ENCODE measurements at places on chromosomes 3 and 15.
A peak's percentile ranks its signal among the peaks of the same experiment; 100 is the strongest.

DNA sequence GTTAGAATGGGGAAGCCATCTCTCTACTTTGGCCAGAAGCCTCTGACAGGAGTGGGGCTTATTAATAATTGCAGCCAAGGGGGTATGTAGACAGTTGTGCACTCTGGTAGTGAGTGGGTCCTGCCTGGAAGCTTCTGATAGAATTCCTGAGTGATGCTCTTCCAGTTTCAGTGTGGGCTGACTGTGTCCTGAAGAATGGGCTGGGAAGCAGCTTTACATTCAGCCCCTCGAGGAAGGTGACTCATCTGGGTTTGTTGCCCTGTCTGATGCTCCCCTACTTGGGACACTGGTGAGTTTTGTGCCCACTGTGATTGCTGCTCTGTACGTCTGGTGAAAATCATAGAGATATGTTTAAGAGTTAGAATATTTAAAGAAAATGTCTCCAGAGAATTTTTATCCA is 444.7 kb upstream of the RBMS3 start:
- no peak for DNase-seq

DNA sequence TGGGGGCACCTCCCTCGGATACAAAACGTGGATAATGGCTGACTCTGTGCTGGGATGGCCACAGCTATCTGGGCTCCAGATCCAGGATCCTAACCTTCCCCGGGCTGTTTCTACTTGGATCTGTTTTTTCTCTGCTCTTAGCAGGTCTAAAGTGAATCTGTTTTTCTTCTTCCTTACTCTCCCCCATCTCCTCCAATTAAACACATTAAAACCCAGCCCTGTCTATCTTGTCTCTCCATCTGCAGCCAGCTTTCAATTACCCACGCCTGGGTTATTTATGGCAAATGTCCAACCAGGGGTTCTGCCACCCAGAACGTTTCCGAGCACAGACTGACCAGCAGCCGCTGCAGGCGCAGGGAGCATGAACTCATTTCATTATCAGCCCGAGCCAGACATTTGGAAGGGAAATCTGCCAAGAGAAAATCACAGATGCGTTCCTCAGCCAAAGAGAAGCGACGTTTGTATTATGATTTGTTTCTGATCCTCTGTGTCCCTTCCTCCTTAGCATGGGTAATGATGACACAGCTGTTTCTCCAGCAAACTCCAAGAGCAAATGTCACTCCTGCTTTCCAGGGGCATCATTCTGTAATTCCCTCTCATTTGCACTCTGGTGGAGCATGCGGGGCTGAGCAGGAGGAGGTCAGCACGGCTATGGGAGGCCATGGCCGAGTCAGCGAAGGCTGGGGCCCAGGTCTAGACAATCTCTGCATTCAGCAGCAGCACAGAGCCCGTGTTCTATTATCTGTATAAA is 42.0 kb downstream of the UMPS start:
- peak; percentile 76 for DNase-seq

- DNase-seq: no peak
Observed at GRCh38 chr15:65559941-65560340, 29.7 kb downstream of the HACD3 start.

GRCh38 chr3:72308641-72309040 is 523.7 kb upstream of the PROK2 start:
- no peak for DNase-seq

- peak; percentile 77 for DNase-seq
Observed at GRCh38 chr15:77634266-77634962, 1.7 kb upstream of the LINGO1 start.

DNA sequence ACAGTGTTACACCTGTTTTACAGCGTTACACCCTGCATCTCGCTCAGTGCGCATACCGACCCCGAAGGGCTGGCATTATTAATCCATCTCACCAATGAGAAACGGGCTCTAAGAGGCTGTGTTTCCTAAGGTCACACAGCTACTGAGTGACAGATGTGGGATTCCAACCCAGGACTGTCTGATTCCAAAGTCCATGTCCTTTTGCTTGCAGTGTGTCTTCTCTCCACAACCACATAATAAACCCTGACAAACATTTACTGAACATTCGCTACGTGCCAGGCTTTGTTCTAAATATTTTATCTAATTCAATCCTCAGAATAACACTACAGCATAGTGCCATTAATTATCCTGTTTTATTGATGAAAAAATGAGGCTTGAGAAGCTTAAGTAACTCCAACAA is 79.1 kb downstream of the RAB11A start:
- DNase-seq: no peak

- peak; percentile 76 for DNase-seq
Observed at GRCh38 chr3:142735462-142735861, 11.6 kb downstream of the TRPC1 start.

DNA sequence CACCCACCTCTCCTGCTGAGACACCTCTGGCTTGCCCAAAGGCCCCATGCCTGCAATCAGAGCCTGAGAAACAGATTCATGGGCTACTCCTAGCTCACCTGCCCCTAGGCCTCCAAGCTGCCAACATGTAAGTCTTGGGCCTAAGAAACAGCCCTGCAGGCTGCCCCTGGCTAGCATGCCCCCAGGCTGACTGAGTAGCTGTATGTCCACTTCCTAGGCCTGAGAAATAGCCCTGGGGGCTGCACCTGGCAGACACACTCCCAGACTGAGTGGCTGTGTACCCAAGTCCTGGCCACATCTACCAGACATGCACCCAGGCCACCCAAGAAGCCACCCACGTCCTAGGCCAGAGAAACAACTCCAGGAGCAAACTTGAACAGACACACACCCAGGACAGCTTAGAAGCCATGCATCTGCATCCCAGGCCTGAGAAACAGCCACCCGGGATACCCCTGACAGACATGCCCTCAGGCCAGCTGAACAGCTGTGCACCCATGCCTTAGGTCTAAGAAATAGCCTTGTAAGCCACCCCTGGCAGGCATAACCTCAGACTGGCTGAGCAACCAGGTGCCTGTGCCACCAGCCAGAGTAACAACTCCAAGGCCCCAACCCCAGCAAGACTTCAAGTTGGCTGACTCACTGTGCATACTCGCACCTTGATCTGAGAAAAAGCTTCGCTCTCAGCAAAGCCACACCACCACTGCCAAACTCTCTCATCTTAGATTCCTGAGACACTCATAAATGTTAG is 12.0 kb upstream of the NRG4 start:
- no peak for DNase-seq

DNA sequence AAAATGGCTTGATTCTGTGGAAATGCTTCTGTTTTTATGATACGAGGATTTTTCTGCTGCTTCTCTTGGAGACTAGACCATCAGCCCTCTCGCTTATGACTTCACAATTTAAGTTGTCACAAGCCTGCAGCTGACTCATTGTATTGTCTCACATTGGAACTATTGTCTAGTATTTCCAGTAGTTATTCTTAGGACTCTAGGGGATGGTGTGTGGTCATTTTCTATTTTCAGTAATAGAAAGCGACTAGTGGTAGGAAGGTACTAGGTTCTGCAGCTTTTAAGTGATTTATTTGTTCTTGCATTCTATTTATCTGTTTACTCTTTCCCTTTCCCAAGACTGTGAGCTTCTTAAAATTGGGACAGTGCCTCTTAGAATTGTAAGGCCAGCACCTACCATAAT is 66.3 kb upstream of the CRTC3 start:
- DNase-seq: no peak

DNA sequence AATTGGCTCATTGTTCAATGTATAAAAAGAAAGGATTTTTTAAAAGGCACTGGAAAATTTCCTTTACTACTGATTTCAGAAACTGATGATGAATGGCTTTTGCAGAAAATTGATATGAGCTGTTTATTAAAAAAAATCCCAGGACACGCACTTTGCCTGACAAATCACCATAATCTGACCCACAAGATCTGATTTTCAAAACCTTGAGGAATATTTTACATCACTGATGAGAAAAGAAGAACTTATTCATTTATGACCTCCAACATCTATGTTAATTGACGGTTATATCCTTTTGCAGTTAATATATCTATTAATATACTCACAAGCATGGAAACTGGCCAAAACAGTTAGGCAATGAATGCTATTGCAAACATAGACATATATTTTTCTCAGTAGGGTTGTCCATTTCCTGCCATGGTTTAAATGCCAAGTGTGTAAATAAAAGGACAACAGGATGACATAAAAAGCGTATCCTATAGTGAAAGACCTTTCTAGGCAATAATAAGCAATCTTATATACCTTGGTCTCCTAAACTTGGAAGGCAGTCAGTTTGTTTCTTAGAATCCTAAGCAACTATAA is 109.7 kb upstream of the SLC7A14 start:
- peak; percentile 95 for DNase-seq

GRCh38 chr3:141643391-141643790 is 94.7 kb upstream of the RNF7 start:
- no peak for DNase-seq

DNA sequence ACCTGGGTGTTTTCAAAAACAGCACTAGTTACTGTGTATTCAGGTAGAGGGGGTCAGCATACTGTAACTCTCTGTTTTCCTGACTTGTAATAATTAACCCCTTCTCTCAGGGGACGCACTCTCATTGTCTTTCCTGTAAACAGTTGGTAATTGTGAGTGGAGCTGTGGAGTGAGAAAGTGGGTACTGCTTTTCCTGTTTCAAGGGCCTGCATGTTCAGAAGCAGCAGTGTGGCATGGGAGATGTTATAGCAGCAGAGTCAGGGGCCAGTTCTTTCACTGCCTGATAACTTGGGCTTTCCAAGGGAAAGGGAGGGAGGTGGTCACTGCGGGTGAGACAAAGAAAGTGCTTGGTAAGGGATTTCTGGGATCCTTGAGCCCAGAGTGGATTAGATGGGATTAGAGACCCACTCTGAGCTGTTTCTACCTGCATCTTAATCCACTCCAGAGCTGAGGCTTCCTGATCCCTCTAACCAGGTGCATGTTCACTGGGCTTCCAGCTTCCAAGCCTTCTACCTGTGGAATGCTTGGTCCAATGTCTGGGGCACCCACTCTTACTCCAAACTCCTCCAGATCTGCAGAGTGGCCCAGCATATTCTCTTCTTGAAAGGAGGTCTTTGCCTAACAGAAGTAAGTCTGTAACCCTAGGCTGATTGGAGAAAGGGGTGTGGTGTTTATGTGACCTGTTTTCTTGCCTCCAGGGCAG is 105.2 kb downstream of the RPLP1 start:
- DNase-seq: no peak

- no peak for DNase-seq
Observed at GRCh38 chr3:94083261-94083660, 20.4 kb downstream of the NSUN3 start.

GRCh38 chr15:91238644-91239425 is 138.8 kb downstream of the SV2B start:
- peak; percentile 14 for DNase-seq

DNA sequence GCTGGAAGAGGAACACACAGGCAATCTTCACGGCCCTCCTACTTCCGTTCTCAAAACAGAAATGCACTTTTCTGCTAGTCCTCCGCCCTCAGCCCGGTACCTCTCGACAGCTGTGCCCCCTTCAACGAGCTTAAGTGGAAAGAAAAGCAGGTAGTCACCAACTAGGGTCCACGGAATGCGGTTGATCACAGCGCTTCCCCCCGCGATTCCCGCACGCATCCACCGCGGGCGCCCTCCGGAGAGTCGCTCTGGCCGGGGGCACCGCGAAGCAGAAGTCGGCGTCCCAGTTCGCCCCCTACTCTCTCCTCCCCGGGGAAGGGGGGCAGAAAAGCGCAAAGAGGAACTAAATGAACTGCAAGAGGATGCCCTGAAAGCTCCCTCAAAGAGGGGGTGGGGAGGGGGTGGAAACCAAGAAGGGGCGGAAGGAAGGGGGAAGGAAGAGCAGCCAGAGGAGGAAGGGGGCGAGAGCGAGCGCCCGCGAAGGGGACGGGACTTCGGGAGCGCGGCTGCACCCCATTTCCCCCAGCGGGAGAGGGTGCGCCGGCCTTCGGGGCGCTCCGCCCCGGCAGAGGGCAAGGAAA is 738 bp downstream of the ACAP2 start:
- peak; percentile 80 for DNase-seq

- DNase-seq: no peak
Observed at GRCh38 chr3:114320246-114320645, 26.4 kb downstream of the TIGIT start.

- DNase-seq: no peak
Observed at GRCh38 chr3:52779837-52780585, 2.6 kb downstream of the ITIH1 start.

DNA sequence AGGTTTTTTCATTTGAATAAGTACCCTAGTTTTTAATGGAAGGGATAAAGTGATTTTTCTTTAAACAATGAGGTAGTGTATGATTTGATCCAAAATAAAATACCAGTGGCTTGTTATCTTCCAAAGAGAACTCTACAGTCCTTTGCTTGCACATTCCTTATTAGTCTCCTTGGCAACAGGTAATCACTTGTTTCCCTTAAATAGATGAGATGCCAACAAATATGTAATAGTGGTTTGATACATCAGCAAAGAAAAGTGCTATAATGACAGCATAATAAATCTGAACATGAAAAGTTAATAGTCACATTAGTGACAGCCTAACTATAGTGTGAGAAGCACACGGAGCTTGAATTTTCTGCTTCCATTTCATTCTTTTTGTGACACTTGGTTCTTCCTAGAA is 360.2 kb downstream of the ZNF385D start:
- DNase-seq: peak; percentile 0

DNA sequence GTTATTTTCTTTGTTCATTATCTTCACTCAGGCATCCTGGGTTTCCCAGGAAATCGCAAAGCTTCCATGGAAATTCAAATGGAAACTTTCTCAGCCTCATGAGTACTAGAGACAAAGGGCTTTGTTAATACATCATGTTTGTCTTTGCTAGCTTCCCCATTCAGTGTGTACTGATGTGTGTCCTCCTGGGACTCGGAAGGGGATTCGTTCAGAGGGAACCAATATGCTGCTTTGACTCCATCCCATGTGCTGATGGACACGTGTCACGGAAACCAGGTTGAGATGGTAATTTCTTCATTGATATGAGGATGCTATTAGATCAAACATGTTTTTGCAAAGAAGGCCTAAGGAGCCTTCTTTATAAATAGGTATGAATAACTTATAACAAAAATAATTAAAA is 87.0 kb upstream of the KCNAB1 start:
- no peak for DNase-seq

- no peak for DNase-seq
Observed at GRCh38 chr3:3305084-3305483, 125.6 kb upstream of the CRBN start.

- peak; percentile 86 for DNase-seq
Observed at GRCh38 chr3:177196456-177197040, 734 bp downstream of the TBL1XR1 start.

GRCh38 chr3:48678056-48678455 is 7.7 kb downstream of the NCKIPSD start:
- no peak for DNase-seq

Data from NCI-H69 (cell line).